Stimulated activated CD4-positive, alpha-beta T cell treated with anti-CD3 and anti-CD28 coated beads, TNF-alpha, amount 100 ng/mL, for 48 hours (primary cell): ENCODE measurements at places on chromosomes 4 and X.

- no peak for DNase-seq
These were observed 14.3 kb upstream of the PNPLA4 start for GRCh38 chrX:7941390-7942042.

- DNase-seq, result no peak
These were observed 167.3 kb upstream of the LEF1 start for GRCh38 chr4:108336076-108336475.

- DNase-seq, result no peak
These were observed 22.0 kb upstream of the TRPC3 start for GRCh38 chr4:121973816-121974215.

DNA sequence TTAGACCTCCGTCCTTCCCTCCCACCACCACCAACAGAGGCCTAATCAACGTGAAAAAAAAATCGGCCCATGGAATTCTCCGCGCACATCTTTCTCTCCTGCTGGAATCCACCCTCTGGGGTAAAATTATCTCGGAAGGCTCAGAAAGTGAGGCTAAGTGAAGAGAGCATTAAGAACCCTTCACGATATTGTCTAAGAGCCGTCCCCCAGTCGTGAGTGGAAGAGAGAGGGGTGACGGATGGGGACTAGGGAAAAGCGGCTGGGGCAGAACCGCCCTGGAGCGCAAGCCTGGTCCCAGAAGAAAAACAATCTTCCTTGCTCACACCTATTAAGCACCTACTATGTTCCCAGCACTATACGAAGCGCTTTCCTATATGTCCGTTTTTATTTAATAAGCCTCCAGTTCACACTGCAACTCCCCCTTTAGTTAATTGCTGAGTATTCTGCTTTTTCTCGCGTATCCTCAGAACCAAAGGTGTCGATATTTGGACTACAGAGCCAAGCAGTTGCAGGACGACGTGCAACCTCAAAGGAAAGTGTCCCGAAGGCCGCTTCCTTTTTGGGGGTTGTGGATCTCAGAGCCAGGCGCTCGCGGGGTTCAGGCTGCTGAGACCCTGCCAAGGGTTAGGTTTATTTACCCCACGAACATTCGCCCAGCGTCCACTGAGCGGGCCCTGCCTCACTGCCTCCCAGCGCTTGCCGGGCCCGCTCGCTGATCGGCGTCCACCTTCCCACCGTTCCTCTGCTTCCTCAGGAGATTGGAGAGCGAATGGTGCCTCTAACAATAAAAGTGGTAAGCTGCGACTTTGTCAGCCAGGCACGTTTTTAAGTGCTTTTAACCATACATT, 889 bp downstream of the MGARP start:
- DNase-seq, result no peak

DNA sequence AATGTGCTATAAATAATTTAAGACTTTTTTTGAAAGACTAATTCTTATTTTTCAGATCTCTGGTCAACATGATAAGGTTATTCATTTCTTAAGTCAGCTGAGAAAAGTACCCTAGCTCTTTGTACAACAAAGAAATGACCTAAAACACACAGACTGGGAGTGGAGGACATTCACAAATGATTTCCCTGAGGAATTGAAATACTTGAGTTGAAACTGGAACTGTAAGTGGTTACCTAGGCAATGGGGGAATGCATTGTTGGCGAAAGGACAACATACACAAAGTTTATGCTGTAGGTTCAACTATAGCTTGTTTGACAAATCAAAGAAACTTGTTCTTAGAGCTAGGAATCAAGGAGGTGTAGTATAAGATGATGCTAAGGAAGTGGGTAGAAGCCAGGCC, 915.5 kb downstream of the FAT4 start:
- DNase-seq, result no peak

GRCh38 chr4:139875411-139875825, 209.8 kb downstream of the MGST2 start:
- no peak for DNase-seq

GRCh38 chr4:82898322-82899243, 2.0 kb upstream of the THAP9 start:
- DNase-seq, result no peak

DNA sequence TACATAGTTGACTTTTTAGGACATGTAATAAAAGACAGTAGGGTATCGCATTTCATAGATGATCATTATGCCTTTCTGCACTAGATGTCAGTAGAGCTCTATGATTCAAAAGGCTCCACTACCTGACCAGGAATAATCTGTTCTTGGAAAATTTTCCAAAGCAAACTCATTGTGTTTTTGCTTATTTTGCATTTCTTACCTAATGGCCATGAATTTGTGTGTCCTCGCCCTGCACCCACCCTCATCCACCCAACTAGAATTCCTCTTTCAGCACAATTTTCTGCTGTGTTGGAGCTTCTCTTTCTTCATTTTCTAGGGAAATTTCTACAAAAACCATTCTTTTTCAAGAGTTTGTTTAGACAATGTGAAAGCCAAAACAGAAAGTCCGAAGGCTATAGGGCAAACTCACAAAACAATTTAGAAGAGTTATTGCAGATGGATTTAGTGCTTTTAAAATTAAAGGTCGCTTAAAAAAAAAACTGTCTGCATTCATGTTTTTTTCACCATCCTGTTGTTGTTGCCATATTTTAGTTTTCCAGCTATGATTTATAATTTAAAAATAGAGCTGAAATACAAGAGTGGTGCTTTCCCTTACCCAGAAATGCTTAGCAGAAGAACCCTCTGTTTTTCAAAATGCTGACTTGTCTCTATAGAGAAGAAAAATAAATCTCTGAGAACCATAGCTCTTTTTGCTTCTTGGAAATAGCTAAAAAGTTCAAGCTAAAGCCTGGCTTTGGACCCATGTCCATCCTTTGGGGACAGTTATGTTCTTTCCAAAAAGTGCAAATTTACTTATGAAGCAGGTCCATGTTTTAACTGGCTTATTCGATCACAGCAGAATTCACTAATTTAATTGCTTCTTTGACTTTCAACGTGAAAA, 183.7 kb downstream of the SPATA18 start:
- DNase-seq, result no peak

DNA sequence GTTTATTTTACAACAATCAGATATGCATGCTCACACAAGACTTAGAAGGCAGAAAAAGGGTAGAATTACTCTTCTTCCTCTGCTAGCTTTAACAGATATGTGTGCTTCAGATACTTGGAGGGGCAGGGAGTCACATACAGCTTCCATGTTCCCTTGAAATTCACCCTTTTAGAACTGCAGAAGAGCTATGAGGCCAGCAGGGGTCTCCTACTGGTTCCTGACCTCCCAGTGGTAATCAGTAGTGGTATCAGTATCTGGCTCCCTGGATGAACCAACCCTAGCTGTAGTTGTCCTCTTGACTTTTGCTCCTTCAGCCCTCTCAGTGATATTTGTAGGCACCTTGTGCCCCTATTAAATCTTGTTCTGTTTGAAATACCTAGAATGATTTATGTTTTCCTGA, 81.5 kb downstream of the RCHY1 start:
- DNase-seq, result no peak

DNA sequence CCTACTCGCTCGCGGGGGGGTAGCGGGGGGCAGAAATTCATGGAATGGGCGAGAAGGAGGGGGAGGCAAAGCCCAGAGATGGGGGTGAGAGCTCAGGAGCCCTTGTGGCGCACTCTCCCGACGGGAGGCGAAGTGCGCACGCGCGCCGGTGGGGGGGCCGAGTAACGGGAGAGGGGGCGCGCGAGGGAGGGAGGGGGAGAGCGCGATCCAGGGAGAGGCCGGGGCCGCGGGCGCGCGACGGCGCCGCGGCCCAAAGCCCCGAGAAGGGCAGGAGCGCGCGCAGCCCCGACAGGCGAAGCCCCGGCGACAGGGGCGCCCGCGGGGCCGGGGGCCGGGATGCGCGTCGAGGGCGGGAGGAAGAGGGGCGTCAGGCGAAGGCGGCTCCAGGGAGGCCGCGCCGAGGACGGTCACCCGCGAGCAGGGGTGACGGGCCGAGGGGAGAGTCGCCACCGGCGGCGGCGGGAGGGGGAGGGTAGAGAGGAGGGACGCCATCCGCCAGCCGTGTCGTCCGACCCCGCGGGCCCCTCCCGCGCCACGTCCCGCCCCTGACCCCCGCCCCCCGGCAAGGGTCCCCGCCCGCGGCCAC, 421 bp downstream of the MECP2 start:
- peak; percentile 29 for DNase-seq

- no peak for DNase-seq
These were observed 37.8 kb upstream of the EXOC1L start for GRCh38 chr4:55781812-55782211.

- no peak for DNase-seq
These were observed 67.9 kb downstream of the KLHL8 start for GRCh38 chr4:87152310-87153041.

DNA sequence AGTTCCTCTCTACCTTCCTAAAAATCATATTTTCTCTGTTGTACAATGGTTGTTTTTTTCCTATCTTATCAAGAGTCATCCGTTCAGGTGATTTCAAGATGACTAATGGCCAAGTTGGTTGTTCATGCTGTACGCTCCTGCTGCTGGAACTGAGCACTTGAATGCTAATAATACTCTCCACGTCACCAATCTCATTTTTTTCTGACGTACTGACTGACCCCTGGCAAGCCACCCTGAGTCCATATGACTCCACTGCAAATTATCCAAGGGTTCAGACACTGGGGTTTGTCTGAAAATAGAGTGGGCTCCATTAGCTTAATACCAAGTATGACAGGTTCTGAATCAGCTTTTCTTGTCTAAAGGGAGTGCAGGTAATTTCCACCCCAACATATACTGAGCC, 21.1 kb upstream of the GPR50 start:
- DNase-seq, result no peak

DNA sequence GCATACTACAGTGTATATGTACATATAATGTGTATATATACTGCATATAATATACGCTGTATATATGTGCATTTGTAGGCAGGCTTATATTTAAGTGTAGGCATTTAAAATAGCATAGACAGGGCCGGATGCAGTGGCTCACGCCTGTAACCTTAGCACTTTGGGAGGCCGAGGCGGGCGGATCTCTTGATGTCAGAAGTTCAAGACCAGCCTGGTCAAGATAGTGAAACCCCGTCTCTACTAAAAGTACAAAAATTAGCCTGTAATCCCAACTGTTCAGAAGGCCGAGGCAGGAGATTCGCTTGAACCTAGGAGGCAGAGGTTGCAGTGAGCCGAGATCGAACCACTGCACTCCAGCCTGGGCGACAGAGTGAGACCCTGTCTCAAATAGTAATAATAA, 78.4 kb downstream of the JAKMIP1 start:
- no peak for DNase-seq

- no peak for DNase-seq
These were observed 6.2 kb downstream of the CHIC2 start for GRCh38 chr4:54058171-54058570.

DNA sequence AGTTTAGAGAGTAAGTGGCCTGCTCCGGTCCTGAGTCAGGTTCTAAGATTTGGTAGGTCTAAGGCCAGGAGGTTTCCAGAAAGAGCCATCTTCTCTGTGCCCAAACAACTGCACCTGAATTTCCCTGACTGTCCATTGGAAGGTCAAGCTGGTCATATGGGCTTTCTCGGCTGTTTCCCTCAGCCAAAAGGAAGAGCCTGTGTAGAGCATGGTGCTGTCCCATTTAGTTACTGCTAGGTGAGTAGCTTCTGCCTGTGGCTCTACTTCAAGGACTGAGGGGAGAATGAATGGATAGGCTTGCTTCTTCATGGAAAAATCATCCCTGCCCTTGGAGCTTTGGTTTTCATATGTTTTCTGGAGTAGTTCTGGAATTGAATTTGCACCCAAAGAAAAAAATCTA, 33.7 kb downstream of the NHSL2 start:
- DNase-seq, result no peak

GRCh38 chr4:47972721-47973120, 43.8 kb downstream of the CNGA1 start:
- no peak for DNase-seq

- DNase-seq, result no peak
These were observed 23.0 kb upstream of the FGF5 start for GRCh38 chr4:80243274-80244018.

DNA sequence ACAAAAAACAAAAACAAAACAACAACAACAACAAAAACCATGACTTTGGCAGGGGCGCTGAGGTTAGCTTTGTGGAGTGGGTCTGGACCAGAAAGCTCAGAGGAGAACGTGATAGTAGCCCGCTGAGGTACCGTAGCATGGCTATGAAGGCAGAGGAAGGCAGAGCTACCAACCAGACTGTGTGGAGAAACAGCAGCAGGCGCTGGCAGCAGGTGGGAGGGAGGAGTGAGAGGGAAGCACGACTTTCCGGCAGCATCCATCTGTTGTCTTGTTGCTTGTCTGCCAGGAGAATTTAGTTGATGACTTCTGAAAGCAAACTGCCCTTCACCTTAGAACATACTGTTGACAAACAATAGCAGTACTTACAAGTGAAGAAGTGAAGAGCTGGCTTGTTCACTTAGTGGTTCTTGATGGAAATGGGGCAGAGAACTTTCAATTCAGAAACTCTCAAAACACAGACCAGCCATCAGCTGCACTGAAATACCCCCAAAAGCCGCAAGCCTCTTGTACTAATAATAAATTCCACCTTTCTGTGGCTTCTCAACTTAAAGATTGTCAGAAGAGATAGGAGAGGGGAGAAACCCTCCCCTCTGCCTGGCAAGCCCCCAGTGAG, 447.2 kb downstream of the SLITRK2 start:
- no peak for DNase-seq

GRCh38 chr4:173573286-173573685, 43.3 kb upstream of the HAND2 start:
- DNase-seq, result no peak

GRCh38 chr4:69039071-69039470, 57.2 kb upstream of the UGT2B7 start:
- no peak for DNase-seq

DNA sequence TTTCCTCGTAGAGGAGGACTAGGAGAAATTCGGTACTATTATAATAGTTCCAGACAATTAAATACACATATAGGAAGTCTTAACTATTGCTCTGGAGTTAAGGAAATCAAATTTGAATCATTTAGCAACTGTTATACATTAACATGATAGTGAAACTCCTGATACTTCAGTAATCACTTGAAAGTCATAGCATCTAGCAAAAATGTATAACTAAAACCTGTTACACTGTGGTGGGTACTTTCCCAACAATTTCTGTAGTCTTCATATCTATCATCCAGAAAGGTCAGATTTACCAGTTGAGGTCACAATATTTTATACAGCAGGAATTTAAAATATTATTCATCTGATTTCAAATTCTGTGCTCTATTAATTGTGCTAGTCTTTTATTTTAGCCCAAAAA, 669.6 kb upstream of the PCDH10 start:
- DNase-seq, result no peak

GRCh38 chr4:39043861-39044363, 11.7 kb upstream of the TMEM156 start:
- DNase-seq, result no peak

- no peak for DNase-seq
These were observed 34.3 kb downstream of the RAPGEF2 start for GRCh38 chr4:159137176-159137575.

DNA sequence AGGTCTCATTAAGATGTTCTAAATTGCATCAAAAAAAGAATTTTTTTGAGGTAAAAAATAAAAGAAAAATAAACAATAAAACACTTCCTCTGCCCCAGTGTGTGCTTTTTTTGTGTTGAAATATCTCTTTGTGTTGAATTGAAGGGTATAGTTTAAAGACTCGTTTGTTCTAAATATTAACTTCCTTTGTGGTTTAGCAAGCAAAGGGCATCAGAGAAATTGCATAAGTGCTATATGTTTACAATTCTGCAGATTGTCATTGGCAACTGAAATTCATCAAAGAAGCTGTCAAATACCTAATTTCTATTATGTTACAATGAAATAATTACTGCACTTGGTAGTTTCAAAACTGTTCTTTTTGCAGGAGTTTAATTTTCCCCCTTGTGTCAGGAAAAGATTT, 260.5 kb downstream of the DKK2 start:
- no peak for DNase-seq

- DNase-seq, result peak; percentile 8
These were observed 130.4 kb downstream of the BCOR start for GRCh38 chrX:39967348-39967747.
